ENCODE measurements at places on chromosomes 6 and 20. TPM values are rescaled to one million over a fixed set of nuclear protein-coding genes. Genes with fewer than 3 reads are reported as not detected.

GRCh38 chr20:34980543-34981233, 25.0 kb downstream of the MYH7B start:
- no peak for DNase-seq

GRCh38 chr6:88359530-88360202, 193.5 kb upstream of the CNR1 start:
- DNase-seq, result no peak

The ITPA gene
- total RNA-seq, result 106 TPM

The SMOC2 gene
- 0.10 TPM for total RNA-seq

GRCh38 chr6:144012534-144012933, 4.5 kb upstream of the PLAGL1 start:
- DNase-seq, result no peak

The OOEP gene
- not detected for total RNA-seq

GRCh38 chr20:34642009-34642408, 34.9 kb downstream of the PIGU start:
- no peak for DNase-seq

The TUBB2B gene
- 0.61 TPM for total RNA-seq

DNA sequence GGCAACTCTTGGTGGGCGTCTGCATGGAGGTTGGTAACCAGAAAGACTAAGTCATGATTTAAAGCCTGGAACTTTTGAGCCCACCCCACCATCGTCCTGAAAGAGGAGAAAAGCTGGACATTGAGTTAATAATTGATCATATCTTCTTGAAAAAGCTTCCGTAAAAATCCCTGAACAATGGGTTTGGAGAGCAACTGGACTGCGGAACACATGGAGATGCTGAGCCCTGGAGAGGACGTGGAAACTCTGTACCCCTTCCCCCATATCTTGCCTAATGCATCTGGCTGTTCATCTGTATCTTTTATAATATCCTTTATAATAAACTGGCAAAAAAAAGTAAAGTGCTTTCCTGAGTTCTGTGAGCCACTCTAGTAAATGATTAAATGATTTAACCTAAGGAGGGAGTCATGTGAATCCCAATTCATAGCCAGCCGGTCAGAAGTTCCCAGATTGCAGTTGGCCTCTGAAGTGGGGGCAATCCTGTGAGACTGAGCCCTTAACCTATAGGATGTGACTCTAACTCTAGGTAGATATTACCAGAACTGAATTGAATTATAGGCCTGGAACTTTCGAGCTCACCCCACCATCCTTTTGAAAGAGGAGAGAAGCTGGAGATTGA, 26.5 kb upstream of the LGSN start:
- no peak for DNase-seq

- no peak for DNase-seq
These were observed 103.5 kb downstream of the GJA10 start for GRCh38 chr6:89997456-89998445.

GRCh38 chr6:158680015-158680414, 30.2 kb downstream of the SYTL3 start:
- no peak for DNase-seq

The TSPO2 gene
- total RNA-seq, result not detected

The ULBP3 gene
- 0.40 TPM for total RNA-seq

The TCP11 gene
- total RNA-seq, result not detected

- DNase-seq, result no peak
These were observed 18.3 kb downstream of the BTN2A1 start for GRCh38 chr6:26475823-26476729.

The OR2B2 gene
- total RNA-seq, result not detected

- no peak for DNase-seq
These were observed 180.6 kb downstream of the PTPRK start for GRCh38 chr6:128339635-128340450.

The RAMACL gene
- not detected for total RNA-seq

The MUC22 gene
- not detected for total RNA-seq

DNA sequence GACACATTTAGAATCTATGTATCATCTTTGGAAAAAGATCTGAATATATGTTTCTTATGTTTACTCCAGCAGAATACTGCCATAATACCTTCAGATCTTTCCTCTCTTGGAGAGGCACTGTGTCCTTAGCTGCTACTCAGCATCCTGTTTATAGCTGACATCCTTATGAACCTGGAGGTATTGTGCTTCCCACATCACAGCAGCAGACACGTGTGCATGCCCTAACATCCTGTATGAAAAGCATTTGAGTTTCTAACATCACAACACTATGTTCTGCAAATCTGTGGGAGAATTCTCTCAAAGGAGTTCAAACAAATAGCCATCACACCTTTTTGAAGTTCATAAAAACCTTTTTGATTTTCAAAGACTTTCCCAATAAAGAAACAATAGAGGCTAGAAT, 216.0 kb downstream of the GJA1 start:
- no peak for DNase-seq

- peak; percentile 34 for DNase-seq
These were observed 684 bp downstream of the PAQR8 start for GRCh38 chr6:52362443-52363227.

- DNase-seq, result no peak
These were observed 2.0 kb downstream of the NNAT start for GRCh38 chr20:37523012-37523391.

DNA sequence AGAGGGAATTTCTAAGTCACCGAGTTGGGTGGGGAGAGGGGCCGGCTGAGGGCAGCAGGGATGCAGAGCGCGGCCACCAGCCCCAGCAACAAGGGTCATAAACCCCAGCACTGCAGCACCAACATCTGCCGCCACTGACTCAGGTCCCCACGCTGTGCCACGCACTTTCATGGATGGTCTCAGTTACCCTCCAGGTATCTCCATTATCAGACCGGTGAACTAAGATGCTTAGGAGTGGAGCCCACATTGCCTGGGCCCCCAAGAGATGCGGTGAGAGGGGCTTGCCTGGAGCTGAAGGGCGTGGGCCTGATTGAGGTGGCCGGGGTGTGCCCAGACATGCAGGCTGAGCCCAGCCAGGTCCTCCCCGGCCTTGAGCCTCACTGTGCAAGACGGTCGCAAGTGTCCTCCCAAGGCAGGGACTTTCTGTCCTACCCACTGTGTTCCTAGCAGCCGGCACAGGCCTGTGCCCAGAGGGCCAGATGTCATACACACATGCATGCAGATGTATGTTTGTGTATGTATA, 19.3 kb downstream of the RBM38 start:
- DNase-seq, result no peak

GRCh38 chr6:131073577-131073976, 10.5 kb upstream of the EPB41L2 start:
- no peak for DNase-seq

DNA sequence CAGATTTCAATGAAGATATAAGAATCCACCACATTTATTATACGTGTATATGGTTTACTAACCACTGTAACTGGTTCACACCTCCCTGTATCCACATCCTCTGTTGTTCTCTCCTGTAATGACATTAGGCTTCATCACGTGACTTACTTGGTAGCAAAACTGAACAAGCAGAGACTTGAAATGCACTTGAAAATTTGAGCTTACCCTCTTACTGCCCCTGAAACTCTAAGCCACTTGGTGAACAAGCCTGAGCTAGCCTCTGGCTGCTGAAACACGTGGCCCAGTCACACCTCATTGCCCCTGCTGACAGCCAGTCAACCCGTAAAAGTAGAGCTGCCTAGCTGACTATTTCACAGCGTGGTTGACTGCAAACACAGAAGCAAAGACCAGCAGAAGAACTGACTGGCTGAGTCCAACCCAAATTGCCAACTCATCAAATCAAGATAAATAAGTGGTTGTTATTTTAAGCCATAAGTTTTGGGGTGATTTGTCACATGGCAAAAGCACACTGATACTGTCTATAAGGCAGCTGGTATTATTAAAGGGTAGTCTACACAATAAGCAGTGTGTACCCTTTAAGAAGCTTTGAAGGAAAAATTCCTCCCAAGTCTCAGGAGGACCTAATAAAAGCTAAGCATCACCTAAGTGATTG, 109.0 kb downstream of the RALGAPA2 start:
- no peak for DNase-seq

DNA sequence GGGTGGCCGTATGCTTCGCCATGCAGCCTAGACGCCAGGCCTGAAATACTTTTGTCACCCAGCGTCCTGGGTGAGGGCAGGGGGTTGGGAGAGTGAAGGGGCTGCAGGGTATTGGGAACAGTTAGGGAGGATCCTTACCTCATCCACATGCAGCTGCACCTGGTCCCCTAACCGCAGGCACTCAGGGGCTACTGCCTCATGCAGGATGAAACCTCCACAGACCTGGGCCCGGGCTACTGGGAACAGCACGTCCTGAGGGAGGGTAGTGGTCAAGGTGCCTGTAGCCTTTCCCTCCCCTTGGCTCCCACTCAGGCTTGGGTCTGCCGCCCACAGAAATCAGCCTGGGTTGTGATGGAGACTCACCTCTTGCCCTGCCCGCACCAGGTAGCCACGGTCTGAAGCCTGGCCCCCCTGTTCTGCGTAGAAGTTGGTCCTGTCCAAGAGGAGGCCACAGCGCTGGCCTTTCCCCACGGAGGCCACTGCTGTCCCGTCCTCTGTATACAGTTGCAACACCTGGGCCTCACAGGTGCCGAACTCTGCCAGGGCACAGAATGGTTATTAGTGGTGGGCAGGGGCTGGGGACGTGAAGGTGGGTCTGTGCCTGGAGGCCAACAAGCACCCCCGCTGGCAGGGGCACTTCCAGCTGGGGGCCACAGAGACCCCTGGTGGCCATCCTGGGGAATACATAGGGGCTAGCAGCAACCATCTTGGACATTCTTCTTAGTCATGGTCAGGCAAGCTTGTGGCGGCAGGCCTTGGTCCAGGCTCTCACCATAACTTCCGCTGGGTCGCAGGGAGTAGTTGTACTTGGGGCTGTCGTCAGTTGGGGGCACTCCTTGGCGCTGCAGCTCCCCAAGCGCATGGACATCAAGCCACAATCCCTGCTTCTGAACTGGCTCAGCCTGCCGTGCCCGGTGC, 8.6 kb downstream of the AARS2 start:
- peak; percentile 41 for DNase-seq

DNA sequence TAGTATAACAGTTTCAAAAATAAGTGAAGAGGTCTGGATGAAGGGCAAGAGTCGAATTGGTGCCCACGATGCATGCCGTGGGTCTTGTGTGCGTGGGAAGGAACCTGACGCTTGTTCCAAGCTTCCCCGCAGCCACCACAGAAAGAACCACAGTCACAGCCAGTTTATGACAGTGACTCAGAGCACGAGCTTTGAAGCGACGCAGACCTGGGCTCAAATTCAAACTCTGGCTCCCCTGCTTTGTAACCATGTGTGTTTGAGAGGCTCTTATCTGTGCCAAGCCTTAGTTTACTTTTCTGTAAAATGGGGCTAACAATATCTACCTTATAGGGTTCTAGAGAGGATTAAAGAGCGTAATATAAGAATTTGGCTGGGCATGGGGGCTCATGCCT, 65.5 kb downstream of the SYNJ2 start:
- DNase-seq, result peak; percentile 61

GRCh38 chr6:72716916-72717315, 95.1 kb downstream of the KCNQ5 start:
- no peak for DNase-seq

The PPP1R10 gene
- total RNA-seq, result 102 TPM

All from activated T-cell treated with anti-CD3 and anti-CD28 coated beads, Interleukin-2, amount 50 U/mL, for 4 hours (primary cell).